ENCODE measurements at places on chromosomes 5 and 9. TPM values are rescaled to one million over a fixed set of nuclear protein-coding genes. Genes with fewer than 3 reads are reported as not detected.

- no peak for DNase-seq
Measured at GRCh38 chr5:55386356-55386755, 78.6 kb downstream of the MTREX start.

DNA sequence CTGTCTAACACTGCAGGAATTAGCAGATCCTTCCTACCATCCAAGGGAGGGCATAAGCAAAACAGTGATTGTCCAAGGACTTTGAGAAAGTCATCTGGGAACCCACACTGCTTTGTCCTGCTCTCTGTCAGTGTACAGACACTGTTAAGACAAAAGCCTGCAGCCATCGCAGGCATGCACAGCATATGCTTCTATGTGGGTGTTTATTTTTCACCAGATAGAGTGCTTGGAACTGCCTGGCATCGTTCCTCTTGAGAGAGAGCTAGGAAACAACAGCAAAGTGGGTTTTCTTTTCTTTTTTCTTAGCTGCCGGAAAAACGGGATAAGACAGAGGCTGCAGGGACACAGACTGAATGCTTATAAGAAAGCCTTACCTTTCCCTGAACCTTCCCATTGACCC is 212.3 kb downstream of the ICE1 start:
- DNase-seq, result no peak

- DNase-seq, result no peak
Measured at GRCh38 chr5:176535101-176535663, 2.0 kb downstream of the RNF44 start.

DNA sequence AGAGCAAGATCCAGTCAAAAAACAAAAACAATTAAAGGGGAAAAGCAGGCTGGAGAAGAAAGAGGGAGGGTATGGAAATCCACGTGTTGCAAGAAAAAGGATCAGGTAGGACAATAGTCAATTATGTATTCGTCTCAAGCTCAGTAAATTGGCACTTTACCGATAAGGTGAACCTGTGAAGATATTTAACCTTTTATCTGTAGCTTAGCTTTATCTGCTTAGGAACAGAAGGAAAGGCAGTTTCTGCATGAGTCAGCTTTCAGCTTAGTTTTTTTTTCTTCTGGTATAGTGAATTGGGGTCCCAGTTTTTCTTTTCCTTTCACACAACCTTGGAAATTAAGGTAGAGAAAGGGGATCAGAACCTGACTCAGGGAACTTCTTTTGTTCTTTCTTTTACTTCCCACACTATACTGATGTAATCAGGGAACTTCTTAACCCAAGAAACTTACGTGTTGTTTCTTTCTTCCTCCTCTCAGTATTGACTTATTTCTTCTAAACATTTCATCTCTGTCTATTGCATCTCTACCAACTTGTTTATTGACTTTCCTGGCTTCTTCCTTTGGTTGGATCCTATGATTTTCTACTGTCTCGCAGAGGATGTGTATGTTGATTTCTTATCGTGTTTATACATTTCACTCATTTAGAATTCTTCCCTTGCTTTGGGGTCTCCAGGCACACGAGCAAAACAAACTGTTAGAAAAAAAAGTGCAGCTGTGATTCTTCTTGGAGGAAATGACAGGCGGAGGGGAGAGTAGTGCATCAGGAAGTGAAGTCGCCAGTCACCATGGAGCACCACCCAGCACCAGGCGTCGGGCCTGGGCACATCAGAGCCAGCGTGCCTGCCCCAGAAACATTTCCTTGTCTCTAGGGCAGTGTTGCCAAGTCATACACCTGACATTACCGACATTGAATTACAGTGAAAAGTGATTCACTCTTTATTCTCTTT is 123.0 kb upstream of the LHFPL2 start:
- DNase-seq, result no peak

DNA sequence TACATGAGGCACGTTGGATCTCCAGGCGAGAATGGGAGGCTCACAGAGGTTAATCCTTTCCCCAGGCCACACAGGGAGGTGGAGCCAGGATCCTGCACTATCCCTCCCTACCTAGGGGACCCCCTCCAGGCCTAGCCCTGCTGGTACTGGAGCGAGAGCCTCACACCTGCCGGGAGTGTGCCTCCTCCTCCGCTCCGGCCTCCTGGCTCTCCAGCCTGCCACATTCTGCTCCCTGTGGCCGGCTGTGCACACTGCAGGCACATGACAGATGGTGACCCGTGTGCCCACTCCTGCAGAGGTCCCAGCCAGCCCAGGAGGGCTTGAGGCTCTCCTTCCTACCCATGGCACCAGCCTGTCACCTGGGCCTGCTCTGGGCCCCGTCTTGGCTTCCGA is 93.4 kb downstream of the RXRA start:
- no peak for DNase-seq

GRCh38 chr9:134707731-134708671 is 66.4 kb downstream of the COL5A1 start:
- DNase-seq, result no peak

PGM5 gene
- 40.1 TPM for polyA plus RNA-seq

- no peak for DNase-seq
Measured at GRCh38 chr9:136759436-136760325, 1.6 kb upstream of the LCN8 start.

DNA sequence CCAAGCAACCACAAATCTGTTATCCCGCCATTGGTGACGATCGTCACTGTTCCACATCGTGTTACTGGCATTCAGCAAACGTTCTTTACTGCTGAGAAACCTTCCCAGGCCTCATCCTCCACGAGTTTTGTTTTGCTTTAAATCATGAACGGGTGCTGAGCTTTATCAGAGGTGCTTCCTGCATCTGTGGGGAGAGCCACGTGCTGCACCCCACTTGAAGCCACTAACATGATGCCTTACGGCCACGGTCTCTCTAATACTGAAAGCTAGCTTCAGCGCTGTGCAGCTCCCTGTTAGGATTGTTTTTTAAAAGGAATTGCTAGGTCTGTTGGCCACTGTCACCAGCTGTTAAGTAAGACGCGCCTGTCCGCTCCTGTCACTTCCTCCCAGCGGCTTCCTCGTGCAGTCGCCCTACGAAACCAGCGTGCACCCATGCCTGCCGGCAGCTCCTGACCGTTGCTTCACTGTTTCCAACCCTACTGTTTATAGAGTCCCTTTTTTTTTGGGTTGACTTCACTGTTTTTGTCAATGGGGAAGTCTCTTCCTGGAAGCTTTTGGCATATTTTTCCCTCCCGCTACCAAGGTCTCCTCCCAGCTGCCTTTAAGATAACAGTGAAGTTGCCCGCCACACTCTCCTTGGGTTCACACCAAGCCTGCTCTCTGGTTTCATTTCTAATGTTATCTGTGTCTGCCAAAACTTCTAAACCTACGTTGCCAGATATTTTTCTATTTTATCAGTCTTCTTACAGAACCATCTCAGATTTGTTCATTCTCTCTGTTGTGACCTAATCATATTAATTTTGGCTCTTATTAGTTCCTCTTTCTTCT is 20.3 kb downstream of the LPCAT1 start:
- DNase-seq, result no peak

- DNase-seq, result no peak
Measured at GRCh38 chr5:113268232-113268631, 166.6 kb downstream of the TSSK1B start.

GRCh38 chr9:81382281-81382680 is 307.1 kb downstream of the TLE1 start:
- DNase-seq, result no peak

RAB24 gene
- polyA plus RNA-seq, result 42.0 TPM

GRCh38 chr5:93874491-93874890 is 133.1 kb upstream of the POU5F2 start:
- no peak for DNase-seq

PCDHA10 gene
- 0.94 TPM for polyA plus RNA-seq

All from left renal cortex interstitium (tissue), 4 donors.